CD4-positive, alpha-beta T cell (primary cell): ENCODE measurements at places on chromosomes 1 and 21. TPM values are rescaled to one million over a fixed set of nuclear protein-coding genes. Genes with fewer than 3 reads are reported as not detected.
A peak's percentile ranks its signal among the peaks of the same experiment; 100 is the strongest.

S100A5 gene
- 1.3 TPM for total RNA-seq

DNA sequence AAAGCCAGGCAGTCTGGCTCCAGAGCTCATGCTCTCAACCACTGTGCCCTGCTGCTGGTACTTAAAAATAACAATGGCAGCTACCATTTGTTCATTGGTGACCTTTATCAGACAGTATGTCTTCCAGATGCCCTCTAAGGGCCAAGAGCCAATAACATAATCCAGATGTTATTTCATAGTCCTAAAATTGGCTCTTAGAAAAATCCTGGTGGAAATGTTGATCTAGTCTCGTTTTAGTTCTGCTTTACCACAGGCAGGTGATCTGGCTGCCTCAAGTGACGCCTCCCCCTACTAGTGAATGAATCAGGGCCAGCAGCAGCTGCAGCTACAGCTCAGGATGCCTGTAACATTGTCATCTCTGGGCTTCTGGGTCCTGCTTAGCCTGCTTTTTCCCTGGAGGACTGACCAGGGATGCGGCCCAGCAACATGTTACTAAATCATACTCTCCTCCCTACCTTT is 12.6 kb upstream of the HMGN2 start:
- DNase-seq: no peak

DNA sequence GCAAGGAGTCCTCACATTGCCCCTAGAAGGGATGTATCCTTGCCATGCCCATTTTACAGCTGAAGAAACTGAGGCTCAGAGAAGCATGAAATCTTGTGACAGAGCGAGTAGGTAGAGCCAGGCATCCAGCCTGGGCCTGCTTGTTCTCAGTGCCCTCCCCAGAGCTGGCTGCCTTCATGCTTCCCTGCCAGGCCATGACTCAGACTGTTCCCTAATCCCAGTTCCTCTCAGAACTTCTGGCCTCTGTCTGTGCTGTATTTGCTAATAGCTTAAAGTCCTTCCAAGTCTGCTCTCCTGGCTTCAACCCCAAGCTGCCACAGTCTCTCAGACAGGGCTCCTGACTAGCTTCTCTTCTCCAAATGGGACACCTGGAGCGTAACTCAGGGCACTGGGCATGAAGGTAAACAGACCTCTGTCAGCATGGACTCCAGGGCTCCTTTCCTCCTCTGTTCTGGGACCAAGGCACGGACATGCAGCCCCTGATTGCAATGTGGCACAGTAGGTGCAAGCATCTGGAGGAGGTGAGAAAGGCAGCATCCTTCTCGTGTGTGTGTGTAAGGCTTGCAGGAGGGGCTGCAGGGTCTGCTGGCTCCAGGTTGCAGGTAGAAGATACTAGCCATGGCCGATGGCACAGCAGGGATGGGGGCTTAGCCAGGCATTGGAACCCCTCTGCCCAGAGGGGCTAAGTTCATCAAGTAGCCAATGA is 122.7 kb downstream of the HMGB4 start:
- no peak for DNase-seq

GRCh38 chr1:205066141-205066818 is 18.0 kb downstream of the TMEM81 start:
- peak; percentile 19 for DNase-seq

ANKRD65 gene
- not detected for total RNA-seq

RHD gene
- not detected for total RNA-seq

- no peak for DNase-seq
Observed at GRCh38 chr1:186535388-186536133, 74.6 kb upstream of the PDC start.
